ENCODE measurements at places on chromosomes 4 and X. TPM values are rescaled to one million over a fixed set of nuclear protein-coding genes. Genes with fewer than 3 reads are reported as not detected.

ADGRG4 gene
- not detected for total RNA-seq

DNA sequence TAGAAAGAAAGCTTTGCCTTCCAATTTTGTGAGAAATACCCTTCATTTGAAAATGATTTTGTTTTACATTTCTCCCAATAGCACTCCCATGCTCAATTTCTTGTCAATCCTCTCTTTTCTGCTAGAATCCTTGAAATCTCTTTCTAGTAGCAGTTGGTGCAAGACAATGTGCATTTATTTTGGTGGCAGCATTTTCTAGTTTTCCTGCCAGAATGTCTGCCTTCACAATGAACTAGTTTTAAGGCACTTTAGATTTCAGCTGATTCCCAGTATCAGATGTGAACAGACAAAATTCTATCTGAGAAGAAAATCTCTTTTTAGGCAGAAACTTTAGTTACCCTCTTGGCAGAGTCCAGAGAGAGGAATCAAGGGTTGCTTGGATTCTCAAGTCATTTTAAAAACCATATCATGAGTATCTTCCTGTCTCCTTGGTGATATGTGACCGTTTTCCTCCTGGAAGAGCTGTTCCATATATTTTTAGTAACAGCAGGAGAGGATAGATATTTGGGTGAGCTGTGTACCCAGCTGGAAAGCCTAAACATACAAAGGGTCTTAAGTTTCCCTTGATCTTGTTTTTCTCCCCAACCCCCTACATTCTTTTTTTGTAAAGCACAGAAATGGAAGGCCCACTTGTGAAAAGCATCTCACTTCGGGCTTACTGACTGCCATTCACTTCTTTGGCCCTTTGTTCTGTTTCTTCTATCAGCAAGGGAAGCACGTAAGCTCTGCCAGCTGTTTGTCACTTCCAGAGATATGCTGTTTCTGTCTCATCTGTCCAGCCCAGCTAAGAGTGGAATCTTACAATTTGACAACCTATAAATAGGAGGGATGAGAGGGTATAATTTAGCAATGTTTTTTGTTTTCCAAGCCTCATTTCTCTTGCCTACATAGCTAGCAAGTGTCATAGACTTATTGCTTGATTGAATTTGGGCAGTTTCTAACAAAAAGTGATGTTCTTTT, 38.7 kb downstream of the TSPAN7 start:
- peaks cover 2% of the 10 kb centered on the region for H3K4me1 ChIP-seq
- no peak for DNase-seq
- no peak overlapping the region for H3K4me3 ChIP-seq
- H3K36me3 ChIP-seq, result no peaks in the 10 kb centered on the region
- H3K27ac ChIP-seq, result no peak overlapping the region
- peaks cover 5% of the 10 kb centered on the region for H3K27me3 ChIP-seq

DNA sequence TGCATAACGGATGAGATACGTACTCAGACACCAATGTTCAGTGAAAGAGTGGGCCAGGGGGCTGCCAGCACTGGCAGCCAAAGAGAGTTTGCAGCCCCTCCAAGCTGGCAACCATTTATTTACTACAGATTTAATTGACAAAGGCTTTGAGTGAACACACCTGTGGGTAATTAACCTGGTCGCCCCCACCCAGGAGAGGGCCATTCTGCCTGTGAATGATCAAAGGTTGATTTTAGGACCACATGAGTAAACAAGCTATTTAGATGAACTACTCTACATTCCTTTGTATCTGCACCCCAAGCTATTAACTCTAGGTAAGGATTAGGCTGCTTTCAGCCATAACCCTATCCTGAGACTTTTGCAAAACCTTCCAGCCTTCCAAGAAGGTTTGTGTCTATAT, 55.0 kb downstream of the RBM46 start:
- H3K27me3 ChIP-seq, result peaks cover 6% of the 10 kb centered on the region
- no peak for DNase-seq
- H3K27ac ChIP-seq, result no peak overlapping the region
- H3K36me3 ChIP-seq, result no peaks in the 10 kb centered on the region

KIAA1210 gene
- not detected for total RNA-seq

DNA sequence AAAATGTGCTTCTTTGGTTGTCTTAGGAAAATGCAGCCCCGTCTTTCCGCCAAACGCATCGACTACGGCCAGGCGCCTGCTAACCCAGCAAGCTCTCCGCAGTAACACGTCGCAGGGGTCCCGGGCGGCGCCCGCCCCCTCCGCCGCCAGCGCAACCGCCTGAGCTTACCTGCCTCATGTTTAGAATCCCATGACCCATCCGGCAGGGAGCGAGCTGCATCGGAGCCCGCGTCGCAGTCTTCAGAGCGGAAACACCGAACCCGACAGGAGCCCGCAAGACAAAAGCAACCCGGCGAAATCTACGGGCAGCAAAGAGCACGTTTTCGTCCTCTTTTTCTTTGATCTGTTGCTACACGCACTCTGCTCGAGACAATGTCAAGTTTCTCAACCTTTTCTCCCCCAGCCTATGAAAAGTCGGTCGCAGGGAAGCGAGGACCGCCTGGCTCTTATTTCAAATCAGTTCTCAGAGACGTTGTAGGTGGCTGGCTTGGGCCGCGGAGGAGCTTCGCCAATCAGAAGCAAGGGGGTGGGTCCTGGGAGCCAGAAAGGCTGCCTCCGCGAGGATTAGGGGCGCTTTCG, at the start of gene MID1:
MID1 (minus strand) TSS at position 465 of the 579 bp plus-strand sequence. CDS start 53,038 bp downstream, outside the sequence.
- H3K4me3 ChIP-seq, result peak within 1 kb of the TSS; percentile 81
- H3K36me3 ChIP-seq, result no peaks in the 10 kb centered on the region
- H3K4me1 ChIP-seq, result peaks cover 21% of the 10 kb centered on the region
- DNase-seq, result peak; percentile 5
- no peak within 1 kb of the TSS for H3K27ac ChIP-seq
